ENCODE measurements at places on chromosomes 5 and 9.

DNA sequence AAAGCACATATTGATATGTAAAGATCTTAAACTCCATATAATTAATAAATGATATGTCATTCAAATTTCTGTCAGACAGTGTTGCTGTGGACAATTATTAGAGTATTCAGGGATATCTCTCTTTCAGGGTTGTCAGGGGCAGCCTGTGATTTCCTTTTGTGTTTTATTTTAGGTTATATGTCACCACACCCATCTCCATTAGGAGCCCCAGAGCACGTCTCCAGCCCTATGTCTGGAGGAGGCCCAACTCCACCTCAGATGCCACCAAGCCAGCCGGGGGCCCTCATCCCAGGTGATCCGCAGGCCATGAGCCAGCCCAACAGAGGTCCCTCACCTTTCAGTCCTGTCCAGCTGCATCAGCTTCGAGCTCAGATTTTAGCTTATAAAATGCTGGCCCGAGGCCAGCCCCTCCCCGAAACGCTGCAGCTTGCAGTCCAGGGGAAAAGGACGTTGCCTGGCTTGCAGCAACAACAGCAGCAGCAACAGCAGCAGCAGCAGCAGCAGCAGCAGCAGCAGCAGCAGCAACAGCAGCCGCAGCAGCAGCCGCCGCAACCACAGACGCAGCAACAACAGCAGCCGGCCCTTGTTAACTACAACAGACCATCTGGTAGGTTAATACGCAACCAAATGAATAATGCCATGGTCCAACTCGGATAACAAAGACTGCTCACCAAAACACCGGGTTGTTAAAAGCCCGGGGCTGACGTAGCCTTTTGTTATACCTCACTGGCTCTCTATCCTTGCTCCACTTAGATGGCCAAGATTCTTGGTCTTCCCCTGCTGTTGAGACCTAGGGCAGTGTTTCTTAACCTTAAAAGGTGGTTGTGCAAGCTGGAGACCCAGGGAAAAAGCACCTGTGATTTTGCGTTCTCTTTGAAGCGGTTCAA lies 24.4 kb downstream of the SMARCA2 start:
- no peak for DNase-seq

DNA sequence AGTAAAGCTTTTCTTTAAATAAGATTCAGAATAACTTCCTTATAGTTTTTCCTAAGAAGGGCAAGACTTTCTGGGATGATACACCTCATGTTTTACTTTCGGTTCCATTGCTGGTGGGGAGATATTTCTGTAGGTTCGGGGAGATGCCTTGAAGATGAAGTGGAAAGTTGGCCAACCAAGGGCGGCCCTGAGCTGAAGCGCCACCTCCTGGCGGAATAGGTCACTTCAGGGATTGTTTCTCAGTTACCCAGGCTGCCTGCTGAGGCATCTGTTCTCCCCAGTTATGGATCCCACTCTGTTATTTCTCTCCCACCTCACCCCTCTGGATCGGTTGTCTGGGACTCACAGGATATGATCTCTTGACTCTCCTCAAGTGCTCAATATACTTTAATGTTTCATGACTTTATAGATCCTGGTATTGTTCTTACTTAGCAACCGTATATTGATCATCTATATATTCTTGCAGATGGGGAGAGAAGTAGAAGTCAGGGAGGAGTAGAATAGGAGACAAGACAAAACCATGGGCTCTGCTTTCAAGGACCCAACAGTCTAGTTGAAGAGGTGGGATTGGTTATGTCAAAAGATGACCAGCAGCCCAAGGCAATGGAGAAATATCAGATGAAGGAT lies 23.4 kb downstream of the MEGF10 start:
- DNase-seq = no peak

- no peak for DNase-seq
These were observed 16.7 kb downstream of the TGFBR1 start for GRCh38 chr9:99121604-99122003.

DNA sequence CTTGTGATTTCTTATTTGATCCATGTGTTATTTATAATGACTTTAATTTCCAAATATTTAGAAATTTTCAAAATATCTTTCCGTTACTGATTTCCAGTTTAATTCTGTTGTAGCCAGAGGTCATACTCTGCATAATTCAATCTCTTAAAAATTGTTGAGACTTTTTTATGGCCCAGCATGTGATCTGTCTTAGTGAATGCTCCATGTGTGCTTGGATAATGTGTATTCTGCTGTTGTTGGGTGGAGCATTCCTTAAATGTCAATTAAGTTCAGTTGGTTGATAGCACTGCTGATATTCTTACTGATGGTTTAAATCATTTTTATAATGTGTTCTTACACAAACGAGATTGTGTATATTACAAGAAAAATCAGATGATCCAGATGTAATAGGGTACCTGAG lies 180.8 kb downstream of the RGS3 start:
- no peak for DNase-seq

DNA sequence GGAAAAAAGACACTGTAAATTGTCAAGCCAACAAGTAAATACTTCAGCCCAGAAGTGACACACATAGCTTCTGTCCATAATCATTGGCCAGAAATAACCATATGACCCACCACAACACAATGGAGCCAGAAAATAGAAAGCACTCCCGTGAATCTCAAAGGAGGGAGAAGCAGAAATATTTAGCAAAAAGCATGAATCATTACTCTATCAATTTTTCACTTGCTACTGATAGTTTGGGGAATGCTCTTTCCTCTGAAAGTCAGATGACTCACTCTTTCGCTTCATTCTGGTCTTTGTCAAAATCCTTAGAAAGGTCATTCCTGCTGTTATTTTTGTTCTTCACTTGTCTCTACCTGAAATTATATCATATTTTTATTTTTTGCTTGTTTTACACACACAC lies 312.6 kb downstream of the TMEM232 start:
- DNase-seq = no peak

DNA sequence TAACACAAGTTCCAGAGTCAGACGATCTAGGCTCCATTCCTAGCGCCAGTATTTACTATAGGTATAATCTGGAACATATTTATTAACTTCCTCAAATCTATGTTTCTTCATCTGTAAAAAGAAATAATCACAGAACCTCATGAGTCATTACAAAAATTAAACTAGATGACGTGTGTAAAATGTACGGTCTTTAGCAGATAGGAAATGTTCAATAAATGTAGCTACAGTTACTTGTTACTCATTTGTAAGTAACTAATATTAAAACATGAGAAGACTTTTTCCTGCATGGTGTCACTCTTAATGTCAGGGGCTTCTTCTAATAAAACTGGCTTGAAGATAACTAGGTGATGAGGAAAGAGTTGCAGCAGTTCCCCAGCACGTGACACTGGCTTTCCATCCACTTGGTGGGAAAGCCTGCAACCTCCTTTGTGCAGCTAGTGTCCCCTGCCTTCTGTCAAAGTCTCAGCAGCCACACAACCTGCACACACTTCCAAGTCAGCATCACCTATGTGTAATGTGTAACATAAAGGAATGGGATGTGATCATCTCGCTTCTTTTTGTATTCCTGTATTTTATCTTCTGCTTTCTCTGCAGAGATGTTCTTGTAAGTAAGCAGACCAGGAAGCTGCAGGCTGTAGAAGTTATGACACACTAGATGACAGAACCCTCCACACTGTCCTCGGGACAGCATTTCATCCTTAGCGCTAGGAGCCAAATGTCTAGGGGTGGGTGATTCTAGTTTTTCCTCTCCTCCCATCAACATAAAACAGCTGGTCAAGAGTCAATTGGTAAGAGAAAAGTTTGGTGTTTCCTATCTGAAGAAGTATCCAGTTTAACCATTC lies 1.8 kb upstream of the JAKMIP2 start:
- no peak for DNase-seq
